ENCODE measurements at places on chromosomes 1 and 21.

- no peak for DNase-seq
Observed at GRCh38 chr1:93080179-93080823, 1.2 kb downstream of the MTF2 start.

GRCh38 chr1:39344394-39345154, 140.1 kb downstream of the MACF1 start:
- DNase-seq: no peak

DNA sequence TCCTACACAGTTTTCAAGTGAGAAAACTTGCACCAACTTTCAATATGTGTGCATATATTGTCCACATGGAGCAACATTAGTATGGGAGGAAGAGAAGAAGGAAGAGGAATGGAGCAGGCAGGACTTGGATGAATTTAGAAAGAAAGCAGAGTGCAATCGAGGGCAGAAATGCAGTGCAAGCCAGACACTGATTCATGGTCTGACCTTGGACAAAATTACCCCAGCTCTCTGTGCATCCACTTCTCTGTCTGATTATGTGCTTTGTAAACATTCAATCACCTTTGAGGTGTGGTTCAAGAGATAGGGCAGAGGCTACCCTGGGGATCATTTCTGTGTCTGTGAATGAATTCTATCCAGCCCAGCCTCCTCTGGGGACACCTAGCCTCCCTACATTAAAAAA, 265.2 kb downstream of the TNR start:
- DNase-seq: no peak

DNA sequence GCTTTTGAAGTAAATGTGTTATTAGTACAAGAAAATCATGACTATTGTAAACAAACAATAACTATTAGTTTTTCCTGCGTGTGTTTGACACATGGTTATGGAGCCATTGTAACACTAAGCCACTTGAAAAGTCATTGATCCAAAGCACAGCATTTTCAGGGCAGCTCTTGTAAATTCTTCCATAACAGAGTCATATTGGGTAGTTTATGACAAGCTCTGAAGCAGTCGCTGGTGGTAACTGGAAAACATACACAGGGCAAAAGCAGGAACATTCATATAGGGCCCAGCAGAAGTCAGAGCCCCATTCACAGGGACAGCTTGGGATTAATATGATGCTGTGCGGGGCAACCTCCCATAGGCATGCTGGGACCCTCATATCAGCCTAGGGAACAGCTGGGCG, 483.2 kb upstream of the PTBP2 start:
- no peak for DNase-seq

GRCh38 chr1:63624911-63625310, 31.7 kb downstream of the PGM1 start:
- no peak for DNase-seq

Data from stimulated activated CD4-positive, alpha-beta T cell treated with anti-CD3 and anti-CD28 coated beads, Interleukin-12 subunit alpha, Interleukin-12 subunit beta, amount 100 ng/mL, for 24 hours (primary cell).